Sigmoid colon (tissue), 7 donors: ENCODE measurements at places on chromosomes 12 and 14. TPM values are rescaled to one million over a fixed set of nuclear protein-coding genes. Genes with fewer than 3 reads are reported as not detected.

DNA sequence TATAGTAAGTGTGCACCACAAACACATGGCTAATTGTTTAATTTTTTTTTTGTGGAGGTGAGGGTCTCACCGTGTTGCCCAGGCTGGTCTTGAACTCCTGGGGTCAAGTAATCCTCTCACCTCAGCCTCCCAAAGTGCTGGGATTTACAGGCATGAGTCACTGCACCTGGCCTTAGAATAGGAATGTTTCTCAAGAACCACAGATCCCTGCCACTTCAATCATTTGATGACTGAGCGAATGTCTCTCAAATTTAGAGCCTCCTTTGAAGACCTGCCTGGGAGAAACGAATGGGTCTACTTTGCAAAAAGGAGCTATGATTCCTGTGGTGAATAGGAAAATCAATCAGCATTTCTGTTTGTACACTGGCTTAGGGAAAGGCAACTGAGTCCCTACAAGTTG is 33.5 kb upstream of the CHST11 start:
- no peak for DNase-seq

DNA sequence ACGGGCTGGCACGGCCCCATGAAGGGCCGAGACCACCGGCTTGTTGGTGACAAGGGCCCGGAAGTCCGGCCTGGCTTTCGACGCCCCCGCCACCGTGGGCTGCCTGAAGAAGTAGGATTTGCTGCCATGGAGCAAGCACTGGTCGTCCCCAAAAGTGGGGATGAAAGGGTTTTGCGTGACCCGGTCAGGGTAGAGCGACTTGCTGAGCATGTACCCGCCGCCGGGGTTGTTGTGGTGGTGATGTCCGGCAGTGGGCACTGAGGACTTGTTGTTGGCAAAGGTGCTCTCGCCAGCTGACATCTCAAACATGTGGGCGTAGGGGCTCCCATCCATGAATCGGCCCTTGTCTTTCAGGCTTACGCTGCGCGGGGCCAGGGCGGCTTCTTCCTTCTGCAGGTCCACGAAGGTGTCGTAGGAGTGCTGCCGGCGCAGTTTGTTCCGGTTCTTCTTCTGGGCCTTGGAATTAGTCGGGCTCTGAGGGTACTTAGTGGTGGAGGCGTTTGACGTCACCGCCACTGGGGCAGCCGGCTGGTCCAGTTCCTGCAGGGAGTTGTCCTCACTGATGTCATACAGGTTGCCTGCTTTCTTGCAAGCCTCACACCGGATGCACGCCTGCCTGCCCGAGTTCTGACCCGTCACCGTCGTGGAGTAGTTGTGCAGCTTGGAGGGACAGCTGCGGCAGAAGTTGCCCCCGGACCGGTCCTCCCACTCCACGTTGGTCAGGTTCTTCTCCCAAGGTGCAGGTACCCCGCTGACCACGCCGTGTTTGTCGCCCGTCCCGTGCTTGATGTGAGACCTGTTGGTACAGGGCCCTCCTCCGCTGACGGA is 366.6 kb downstream of the EMP1 start:
- no peak for DNase-seq

DNA sequence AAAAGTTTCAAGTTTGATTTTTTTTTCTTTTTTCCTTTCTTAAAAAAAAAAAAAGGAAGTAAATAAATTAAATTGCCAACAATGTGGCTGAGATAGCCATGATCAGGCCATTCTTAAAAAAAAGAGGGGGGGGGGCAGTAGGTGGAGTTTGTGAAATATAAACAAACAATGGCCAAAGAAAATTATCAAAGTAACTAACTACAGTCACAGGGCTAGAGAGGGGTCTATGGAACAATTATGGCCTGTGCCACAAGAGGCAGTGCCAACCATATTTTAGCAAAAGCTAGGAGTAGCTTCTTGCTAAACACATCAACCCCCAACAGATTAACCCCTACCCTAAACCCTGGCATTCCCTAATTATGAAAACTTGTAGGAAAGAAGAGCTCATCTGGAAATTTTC is 16.2 kb upstream of the SMARCC2 start:
- DNase-seq: no peak

DNA sequence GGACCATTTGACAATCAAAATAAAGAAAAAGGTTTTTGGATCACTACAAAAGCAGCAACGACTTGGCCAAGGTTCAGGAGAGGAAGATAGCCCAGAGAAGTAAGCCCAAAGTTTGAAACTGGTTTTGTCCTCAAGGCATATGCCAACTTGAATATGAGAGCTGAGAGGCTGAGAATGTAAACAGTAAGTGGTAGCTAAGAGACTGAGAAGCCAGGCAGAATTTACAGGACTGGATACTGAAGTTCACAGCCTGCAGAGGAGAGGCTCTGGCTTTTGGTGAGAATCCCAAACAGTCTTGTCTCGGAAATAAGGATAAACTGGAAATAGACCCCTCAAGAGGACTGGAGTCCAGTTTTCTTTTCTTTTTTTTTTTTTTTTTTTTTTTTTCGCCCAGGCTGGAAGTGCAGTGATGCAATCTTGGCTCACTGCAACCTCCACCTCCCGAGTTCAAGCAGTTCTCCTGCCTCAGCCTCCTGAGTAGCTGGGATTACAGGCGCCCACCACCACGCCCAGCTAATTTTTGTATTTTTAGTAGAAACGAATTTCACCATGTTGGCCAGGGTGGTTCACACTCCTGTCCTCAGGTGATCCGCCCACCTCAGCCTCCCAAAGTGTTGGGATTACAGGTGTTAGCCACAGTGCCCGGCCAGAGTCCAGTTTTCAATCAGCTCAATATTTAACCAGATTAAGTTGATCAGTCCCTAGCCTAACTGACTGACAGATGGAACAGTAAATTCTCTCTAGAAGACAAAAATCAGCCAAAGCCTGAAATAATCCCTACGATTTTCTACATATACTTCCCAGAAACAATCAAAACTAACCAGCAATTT is 82.6 kb upstream of the COCH start:
- DNase-seq: no peak

- DNase-seq: no peak
Observed at GRCh38 chr12:97745406-97746101, 282.9 kb downstream of the RMST start.

DNA sequence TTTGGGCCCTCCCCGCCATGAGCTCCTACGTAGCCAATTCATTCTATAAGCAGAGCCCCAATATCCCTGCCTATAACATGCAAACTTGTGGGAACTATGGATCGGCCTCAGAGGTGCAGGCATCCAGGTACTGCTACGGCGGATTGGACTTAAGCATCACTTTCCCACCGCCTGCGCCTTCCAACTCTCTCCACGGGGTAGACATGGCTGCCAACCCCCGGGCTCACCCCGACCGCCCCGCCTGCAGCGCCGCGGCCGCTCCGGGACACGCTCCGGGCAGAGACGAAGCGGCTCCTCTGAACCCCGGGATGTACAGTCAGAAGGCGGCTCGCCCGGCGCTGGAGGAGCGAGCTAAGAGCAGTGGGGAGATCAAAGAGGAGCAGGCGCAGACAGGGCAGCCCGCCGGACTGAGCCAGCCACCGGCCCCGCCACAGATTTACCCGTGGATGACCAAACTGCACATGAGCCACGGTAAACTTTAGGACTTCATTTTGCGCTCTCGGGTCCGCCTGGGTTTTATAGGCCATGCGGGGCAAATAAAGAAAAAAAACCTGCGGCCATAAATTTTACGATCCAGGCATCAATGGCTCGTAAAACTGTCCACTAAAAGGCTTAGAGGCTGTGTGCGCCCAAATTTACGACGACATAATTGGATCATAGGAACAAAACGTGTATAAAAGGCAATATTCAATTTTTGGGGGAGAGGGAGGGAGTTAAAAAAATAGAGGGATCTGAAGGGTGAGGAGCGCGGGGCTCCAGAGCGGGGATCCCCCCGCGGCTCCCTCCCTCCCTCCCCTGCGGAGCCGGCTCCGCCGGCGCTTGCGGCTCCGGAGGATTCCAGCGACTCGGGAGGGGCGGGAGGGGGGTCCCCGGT is 493 bp downstream of the HOXC5 start:
- no peak for DNase-seq

GRCh38 chr14:100282083-100282350 is 24.2 kb downstream of the SLC25A29 start:
- DNase-seq: no peak

DNA sequence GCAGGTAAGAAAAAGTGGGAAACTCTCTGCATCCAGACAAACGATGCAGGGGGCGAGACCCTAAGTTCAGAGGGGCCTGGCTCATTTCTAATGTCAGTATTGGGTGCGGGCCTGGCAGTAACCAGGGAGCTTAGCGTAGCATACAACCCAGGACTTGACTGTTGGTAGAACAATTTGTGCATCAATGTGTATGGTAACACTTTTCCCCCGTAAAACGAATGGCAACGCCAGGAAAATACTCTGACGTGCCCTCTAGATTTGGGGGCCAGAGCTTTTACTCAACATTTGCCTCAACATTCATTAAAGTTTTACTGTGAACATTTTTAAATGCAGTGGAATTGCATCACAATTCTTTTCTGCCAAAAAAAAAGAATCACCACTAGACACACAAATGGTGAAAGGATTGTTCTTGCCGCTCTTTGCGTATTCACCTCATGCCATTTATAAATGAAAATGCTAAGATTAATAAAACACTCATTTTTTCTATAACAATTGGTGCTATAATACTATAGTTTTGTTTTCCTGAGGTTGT is 867 bp downstream of the RHOJ start:
- DNase-seq: no peak

GRCh38 chr12:131738196-131738595 is 27.3 kb downstream of the SFSWAP start:
- DNase-seq: no peak

- no peak for DNase-seq
Observed at GRCh38 chr12:132858718-132859266, 28.6 kb downstream of the CHFR start.

- DNase-seq: no peak
Observed at GRCh38 chr12:68798882-68799234, 9.1 kb upstream of the MDM2 start.

DNA sequence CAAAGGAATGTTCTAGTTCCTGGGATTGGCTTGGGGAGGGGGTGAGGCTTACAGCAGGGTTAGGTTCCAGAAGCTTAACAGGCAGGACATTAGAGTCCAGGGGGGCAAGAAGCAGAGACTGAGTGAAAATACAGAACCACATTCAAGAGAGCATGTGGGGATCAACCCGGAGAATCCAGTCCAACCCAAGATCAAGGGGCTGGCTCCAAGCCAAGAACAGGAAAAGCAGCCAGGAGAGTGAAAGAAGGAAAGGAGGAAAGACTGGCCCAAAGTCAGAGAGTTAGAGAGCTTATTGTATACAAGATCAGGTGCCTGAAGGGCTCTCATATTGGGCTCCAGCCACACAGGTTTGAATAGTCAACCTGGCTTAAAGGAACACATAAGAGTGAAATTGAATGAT is 190.3 kb upstream of the CDKN3 start:
- DNase-seq: no peak

GRCh38 chr12:46380022-46380796 is 7.6 kb upstream of the SLC38A2 start:
- DNase-seq: no peak

GRCh38 chr12:26623136-26623535 is 209.9 kb downstream of the ITPR2 start:
- no peak for DNase-seq

- DNase-seq: no peak
Observed at GRCh38 chr12:3995306-3995705, 122.1 kb upstream of the PARP11 start.

DNA sequence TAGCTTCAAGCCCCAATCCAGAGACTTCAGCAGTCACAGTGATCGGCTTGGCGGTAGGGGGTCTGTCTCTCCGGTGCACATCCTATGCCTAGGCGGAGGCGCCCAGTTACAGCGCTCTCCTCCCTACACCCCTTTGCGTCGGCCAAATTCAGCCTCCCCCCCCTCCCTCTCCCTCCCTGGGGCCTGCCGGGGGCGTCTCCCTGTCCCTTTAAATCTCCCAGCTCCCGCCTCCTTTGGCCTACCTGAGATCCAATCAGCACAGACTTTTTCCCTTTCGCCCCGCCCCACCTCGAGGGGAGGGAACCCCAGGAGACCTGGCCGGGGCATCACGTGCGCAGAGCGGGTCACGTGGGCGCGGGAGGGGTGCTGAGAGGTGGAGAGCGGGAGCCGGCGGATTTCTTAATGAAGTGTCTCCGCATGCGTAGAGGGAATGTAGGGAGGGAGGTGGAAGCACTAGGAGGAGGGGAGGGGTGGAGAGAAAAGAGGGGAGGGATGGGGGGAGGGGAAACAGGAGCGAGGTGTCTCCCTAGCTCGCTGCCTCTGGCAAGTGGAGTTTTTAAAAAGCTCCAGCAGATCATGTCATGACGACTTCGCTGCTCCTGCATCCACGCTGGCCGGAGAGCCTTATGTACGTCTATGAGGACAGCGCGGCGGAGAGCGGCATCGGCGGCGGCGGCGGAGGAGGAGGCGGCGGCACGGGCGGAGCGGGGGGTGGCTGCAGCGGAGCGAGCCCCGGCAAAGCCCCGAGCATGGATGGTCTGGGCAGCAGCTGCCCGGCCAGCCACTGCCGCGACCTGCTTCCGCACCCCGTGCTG is at the start of gene HOXC13:
TSS of gene HOXC13 (plus strand) at position 506 of the 815 bp plus-strand sequence. CDS start at position 582, 76 bp downstream.
- DNase-seq: no peak

- DNase-seq: no peak
Observed at GRCh38 chr14:79475887-79476532, 735.3 kb downstream of the DIO2 start.

DNA sequence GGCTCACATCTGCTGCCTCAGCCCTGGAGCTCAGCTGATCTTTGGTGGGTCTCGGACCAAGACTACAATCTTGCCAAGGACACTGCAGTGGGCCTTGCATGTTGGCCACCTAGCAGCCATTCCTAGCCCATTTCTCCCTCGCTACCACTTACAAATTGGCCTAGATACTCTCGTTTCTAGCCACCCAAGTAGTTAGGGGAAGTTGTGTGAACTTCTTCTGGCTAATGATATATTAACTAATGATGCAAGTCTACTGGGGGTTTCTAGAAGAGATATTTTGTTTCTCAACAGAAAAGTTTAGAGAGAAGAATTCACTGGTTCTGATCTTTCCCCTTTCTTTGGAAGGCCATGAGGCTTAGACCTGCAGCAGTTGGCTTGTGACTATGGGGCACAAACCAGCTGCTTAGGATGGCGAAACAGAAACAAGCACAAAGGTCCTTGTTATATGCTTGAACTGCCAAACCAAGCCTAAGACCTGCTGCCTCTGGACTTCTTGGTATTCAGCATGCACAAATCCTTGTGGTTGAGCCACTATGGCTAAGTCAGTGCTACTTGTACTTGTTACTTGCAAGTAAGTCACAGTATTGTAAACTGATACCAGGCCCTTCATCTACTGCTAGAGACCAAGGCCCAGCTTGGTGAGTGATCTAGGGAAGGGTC is 30.5 kb upstream of the GPATCH2L start:
- no peak for DNase-seq

- DNase-seq: no peak
Observed at GRCh38 chr12:4720637-4720995, 416 bp downstream of the GALNT8 start.

AICDA gene
- total RNA-seq: 1.1 TPM

VASH1 gene
- 3.0 TPM for total RNA-seq

STAB2 gene
- under 0.01 TPM for total RNA-seq

SOAT2 gene
- 0.41 TPM for total RNA-seq

SELPLG gene
- 10.0 TPM for total RNA-seq

MMP14 gene
- 106 TPM for total RNA-seq

BCL2L14 gene
- not detected for total RNA-seq

KRT6C gene
- not detected for total RNA-seq

TCTN2 gene
- 7.1 TPM for total RNA-seq

BDKRB2 gene
- total RNA-seq: 3.6 TPM

C12orf54 gene
- total RNA-seq: not detected

MORN3 gene
- total RNA-seq: not detected

ING4 gene
- total RNA-seq: 66.2 TPM

POU6F1 gene
- total RNA-seq: 8.4 TPM

ADAM21 gene
- not detected for total RNA-seq

OLR1 gene
- 3.3 TPM for total RNA-seq

FGF6 gene
- not detected for total RNA-seq

P2RX2 gene
- total RNA-seq: 0.16 TPM

VIPAS39 gene
- total RNA-seq: 23.0 TPM

DIO3 gene
- total RNA-seq: 0.55 TPM

LUM gene
- 103 TPM for total RNA-seq
